Putamen (tissue), 1 donor: ENCODE measurements at places on chromosomes 7 and 10.

GRCh38 chr7:107043491-107043890, 1.0 kb upstream of the PRKAR2B start:
- no peak for DNase-seq

DNA sequence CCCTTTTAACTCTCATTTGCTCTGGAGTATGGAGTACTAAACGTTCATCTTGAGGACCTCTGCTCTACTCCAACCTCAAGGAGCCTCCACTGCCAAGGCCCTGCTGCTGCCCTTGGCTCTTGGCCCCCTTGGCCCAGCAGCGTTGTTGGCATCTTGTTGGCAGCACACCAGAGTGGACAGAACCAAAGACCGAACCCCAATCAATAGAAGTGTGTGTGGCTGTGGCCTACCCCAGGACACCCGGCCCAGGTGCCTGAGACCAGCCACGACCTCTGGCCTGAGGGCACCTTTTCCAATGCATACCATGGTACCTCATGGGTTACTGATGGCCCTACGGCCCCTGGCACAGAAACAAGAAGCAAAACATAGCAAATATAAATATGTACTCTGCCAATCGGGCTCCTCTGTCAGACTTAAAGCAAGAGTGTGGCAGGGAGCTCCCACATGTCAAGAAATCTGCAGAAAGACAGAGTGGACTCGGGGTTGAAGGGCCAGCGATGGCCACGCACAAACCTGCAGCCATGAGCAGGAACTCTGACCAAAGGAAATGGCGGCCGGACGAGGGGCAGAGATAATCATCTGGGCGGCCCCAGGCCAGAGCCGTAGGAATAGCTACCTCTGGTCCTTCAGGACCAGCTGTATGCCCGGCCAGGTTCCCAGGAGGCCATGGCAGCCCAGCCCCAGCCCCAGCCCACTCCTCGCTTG, 2.9 kb downstream of the NPC1L1 start:
- no peak for DNase-seq

- no peak for DNase-seq
Observed at GRCh38 chr10:116271593-116272439, 1.2 kb downstream of the GFRA1 start.

DNA sequence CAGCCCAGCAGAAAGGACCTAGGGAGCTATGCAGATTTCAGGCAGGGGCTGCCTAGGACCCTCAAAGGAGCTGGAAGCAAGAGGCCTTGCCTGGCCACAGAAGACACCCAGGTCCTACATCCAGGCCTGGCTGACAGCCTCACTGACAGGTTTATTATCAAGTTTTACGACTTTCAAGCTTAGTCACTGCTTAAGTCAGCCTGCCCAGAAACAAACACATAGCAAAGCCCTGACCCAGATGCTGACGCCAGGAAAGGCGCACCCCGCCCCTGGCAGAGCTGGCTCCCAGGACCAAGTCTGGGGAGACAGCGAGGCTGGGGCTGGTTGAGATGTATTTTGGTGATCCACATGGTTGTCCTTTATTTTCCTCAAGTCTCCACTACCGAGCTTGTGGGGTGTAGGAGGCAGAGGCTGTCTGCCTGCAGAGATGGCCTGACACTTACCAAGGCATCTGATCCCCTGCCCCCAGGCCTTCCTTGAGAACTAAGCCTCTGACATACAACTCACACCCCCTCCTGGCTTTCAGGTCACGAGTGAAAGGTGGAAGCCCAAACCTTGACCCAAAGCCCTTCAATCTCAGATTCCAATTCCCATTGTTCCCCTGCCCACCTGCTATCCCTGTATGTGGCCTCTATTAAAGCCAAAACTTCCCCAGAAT, 80.7 kb upstream of the EMX2 start:
- DNase-seq = no peak

GRCh38 chr10:86077271-86077670, 289.3 kb downstream of the GRID1 start:
- no peak for DNase-seq

DNA sequence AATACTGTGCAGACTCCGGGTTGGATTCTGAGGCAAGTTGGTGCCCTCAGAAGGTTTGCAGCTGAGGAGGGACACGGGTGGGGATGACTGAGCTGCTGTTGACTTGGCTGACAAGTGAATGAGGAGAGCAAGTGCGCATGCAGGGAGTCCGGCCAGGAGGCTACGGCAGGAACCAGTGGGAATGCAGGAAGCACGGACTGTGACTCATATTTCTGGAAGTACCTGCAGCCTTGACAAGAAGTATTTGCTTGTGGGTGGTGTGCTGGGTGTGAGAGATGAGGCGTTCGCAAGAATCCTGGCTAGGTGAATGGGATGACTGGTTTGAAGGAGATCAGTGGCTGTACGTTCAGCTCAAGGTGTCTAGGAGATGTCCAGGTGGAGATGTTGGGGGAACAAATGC, 30.8 kb upstream of the FXYD4 start:
- DNase-seq = no peak

- peak; percentile 75 for DNase-seq
Observed at GRCh38 chr10:97673736-97674525, 13.1 kb downstream of the AVPI1 start.

- no peak for DNase-seq
Observed at GRCh38 chr10:20110125-20111100, 294.2 kb downstream of the PLXDC2 start.

DNA sequence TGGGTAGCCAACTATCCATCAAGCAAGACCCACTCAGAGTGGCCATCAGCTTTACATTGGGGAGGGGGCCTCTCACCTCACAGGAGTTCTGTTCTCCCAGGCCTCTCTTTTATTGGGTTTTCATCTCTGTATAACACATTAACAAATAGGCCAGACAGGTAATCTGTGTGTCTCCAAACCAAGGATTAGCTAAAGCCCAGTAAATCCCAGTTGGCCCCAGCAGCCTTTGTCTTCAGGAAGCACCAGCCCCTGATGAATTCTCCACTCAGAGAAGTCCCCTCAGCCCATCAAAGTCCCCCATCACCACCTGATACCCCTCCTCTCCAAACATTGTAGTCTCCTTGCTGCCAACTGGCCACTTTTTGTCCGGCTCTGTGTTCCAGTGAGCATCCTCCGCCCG, 16.9 kb upstream of the SLF2 start:
- no peak for DNase-seq

GRCh38 chr7:96238474-96238873, 83.4 kb downstream of the SLC25A13 start:
- DNase-seq = no peak

GRCh38 chr7:154817224-154817896, 185.6 kb downstream of the PAXIP1 start:
- DNase-seq = no peak

GRCh38 chr7:108291791-108292440, 161.8 kb upstream of the LAMB4 start:
- DNase-seq = no peak

GRCh38 chr7:110010359-110010758, 1080.6 kb upstream of the LRRN3 start:
- no peak for DNase-seq

DNA sequence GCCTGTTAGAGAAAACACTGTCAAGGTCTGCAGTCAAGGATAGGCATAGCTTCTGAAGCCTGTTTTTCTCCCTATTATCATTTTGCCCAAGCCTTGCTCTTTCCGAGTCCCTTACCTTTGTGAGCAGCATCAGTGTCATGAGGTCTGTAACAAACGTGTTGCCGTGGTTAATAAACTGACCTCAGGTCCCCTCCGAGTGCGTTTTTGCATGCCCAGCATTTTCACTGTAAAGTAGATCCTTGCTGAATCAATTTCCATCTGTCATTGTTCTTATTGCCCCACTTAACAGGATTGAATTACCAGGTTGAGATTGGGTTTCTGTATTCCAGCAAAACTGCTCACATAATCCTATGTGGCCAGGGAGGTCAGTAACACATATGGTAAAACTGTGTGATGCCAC, 110.3 kb downstream of the ZNF248 start:
- no peak for DNase-seq

- DNase-seq = no peak
Observed at GRCh38 chr10:78025685-78026364, 3.5 kb downstream of the POLR3A start.

- no peak for DNase-seq
Observed at GRCh38 chr10:109698086-109698485, 225.2 kb downstream of the XPNPEP1 start.

DNA sequence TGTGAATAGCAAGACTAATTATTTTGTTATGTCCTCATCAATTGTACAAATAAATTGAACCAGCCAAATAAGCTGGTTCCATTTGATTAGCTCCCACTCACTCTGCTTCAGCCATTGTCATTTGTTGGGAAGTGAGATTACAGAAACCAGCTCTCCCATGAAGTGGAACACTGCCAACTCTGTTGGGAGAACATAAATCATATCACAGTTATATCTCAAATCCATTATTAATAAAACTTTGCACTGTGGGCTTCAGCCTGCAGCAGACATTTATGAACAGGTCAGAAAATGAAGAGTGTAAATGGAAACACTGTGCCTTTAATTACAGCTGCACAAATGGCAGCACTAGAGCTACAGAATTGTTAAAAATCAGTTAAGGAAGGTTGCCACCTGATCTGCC, 46.7 kb upstream of the TEX47 start:
- DNase-seq = no peak

- DNase-seq = no peak
Observed at GRCh38 chr7:93957767-93958166, 36.2 kb downstream of the GNG11 start.

DNA sequence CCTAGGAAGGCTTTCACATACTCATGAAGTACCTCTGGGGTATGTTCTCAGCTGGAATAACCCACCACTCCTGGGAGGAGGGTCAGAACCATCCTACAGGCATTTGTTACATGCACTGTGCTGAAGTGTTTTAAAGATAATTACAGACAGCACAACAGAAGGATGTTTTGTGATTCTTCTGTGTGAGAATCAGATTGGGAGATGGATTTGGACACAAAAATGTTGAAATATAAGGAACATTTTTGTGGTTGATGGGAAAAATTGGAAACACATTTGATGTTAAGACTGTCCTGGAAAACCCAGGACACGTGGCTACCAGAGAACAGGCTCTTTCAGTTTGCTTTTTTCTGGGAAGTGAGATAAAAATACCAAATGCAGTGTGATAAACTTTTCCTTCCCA, 61.4 kb downstream of the BICC1 start:
- no peak for DNase-seq

GRCh38 chr10:122267849-122268737, 3.0 kb upstream of the BTBD16 start:
- DNase-seq = no peak

- no peak for DNase-seq
Observed at GRCh38 chr7:91397612-91398011, 133.4 kb downstream of the FZD1 start.

- peak; percentile 68 for DNase-seq
Observed at GRCh38 chr10:24952707-24953645, 570 bp upstream of the PRTFDC1 start.

- DNase-seq = no peak
Observed at GRCh38 chr7:151009327-151010036, 14.8 kb downstream of the ATG9B start.

DNA sequence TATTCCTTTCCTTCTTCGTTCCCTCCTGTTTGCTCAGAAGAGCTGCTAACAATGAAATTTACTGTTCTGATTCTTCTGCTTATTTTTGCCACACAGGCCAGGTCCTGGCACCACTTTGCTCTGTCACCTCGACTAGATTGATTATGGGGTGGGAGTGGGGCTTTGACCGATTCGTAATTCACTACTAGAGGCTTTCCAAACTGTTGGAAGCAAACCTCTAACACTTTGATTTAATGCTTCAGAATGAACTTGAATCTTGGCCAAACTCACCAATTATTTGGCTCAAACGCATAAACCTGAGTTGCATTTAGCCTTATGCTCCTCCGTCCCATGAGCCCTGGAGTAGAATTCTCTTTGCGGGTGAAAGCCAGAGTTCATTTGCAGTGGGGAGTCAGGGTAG, 476.2 kb upstream of the FZD8 start:
- no peak for DNase-seq

GRCh38 chr10:6494936-6495592, 85.0 kb downstream of the PRKCQ start:
- no peak for DNase-seq

GRCh38 chr7:80772347-80772993, 134.0 kb downstream of the CD36 start:
- no peak for DNase-seq

DNA sequence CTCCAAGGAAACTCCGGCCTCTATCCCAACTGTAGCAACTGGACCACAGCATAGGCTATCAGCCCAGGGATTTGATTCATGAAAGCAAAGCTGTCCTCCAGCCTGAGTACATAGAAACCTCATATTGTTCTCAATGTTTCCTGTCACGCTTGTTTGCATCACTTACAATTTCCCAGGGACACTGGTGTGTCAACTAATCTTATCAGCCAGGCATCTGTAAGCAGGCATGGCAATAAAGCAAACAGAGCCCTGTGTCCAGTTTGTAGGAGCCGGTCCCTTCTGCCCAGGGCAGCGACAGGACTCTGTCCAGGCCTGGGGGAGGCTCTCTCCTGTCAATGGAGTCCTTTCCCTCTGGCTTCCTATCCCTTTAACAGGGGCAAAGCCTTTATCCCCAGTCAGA, 23.0 kb upstream of the CDHR3 start:
- DNase-seq = no peak

DNA sequence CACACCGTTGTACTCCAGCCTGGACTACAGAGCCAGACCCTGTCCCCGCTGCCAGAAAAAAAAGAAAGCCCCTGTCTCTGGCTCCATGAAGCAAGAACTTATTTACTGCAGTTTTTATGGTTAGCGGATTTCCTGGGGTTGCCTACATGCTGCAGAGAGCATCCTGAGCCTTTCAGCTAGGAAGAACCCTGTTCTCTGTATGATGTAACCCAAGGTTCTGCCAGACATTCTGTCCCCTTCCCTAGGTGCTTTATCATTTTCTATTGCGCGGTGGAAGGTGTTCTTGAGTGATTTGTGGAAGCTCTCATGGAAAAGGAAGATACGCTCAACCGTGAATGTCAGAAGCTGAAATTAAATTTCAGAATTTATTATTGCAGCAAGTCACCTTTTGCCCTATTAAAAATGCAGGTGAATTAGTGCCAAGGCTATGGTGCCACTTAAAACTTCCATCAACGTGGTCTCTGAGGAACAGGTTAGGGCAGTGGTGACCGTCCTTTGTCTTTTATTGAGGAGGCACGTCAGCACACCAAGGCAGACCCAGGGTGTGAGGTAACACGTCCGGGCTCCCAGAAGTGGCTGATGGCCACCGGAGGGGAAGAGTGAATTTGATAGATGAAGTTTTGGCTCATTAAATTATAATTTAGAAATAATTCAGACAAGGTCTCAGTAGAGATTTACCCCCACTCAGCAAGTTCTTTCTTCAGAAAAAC, 273.1 kb downstream of the PHTF2 start:
- no peak for DNase-seq

DNA sequence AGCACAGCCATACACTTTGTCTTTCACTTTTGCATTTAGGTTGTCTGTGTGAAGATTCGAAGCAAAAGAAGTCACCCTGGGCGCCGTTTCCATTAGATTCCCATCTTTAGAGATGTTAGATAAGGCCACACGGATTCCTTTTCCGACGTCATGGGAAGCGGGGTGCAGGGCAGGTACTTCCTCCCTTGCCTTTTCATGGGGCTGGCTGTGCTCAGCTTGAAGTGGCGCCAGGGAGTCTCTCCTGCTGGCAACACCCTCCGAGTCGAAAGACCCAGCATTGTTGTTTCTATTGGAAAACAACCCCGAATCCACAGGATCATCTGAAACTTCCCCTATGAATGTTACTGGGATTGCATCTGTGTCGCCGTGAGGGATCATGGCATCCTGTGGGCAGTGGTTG, 246.4 kb upstream of the GRB10 start:
- DNase-seq = no peak

- no peak for DNase-seq
Observed at GRCh38 chr10:87739703-87740102, 78.3 kb downstream of the ATAD1 start.
